ENCODE measurements at places on chromosomes 1 and 21.
A peak's percentile ranks its signal among the peaks of the same experiment; 100 is the strongest.

DNA sequence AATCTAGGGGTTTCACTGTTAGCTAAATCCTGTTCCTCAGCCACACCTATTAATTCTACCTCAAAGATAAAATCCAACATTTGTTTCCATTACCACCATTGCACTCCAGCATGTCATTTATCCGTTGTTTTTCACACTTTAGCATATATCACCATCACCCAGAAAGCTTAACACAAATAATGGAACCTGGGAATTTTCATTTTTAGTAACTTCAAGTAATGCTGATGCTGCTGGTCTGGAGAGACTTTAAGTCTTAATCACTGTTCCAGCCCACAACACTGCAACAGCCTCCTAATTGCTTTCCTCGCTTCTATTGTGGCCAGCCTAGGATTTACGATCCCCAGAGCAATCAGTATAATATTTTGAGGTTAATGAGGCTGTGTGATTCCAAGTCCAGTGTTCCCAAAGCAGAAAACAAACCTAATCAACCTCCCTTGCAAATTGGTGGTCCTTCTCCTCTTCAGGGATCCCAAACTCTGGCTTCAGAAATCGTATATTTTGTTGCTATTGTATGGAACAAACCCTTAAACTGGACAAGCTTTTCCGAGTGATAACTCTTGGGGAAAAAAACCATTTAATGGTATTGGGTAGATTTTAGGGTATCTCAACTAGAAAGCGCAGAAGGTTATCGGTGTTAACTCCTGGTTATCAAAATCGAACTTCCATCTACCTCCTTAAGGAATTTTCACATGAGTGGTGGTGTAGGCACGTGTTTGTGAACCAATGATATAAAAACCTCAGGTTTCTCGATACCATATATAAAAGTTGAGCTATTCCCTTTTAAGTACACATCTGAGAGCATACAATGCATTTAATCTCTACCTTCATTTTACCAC lies 50.0 kb upstream of the BOLA1 start:
- DNase-seq = no peak

- peak; percentile 52 for DNase-seq
Measured at GRCh38 chr1:167555971-167556714, 2.6 kb upstream of the CREG1 start.

DNA sequence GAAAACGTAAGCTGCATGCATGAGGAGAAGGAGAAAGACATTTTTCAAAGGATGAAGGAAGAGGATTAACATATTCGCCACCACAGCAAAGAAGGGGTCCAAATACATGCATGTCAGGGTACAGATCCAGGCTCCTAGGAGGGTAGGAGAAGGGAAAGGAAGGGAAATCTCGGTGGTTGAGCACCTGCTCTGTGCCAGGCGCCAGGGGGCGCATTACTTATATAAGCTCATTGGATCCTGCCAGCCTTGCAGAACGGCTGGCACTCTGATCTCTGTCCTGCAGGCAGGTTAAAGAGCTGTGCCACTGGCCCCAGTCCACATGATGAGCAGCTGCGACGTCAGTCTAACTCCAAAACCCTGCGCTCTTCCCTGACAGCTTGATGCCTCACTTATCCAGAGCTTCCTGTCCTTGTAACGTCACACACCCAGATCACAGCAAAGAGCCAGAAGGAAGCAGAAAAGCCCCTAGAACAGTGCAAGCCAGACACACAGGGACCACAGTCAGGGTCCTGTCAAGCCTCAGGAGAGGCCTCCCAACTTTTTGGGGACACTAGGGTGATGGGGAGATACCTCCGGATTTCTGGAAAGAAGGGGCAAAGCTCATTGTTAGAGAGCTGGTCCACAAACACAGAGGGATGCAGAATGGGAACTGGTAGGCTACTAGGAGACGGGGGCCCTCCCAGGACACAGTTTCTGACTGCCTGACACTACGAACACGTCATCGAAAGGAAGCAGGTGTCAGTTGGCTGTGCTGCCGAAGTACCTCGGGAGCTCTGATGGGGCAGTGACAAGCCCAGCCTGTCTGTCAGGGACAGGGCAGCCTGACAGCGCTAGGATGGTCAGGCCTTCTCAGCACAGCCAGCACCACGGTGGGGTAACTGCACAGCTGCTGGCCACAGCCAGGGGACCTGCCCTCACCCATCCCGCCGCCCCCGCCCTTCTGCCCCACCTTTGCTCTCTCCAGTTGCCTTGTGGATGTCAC lies 99.1 kb downstream of the BEND5 start:
- peak; percentile 31 for DNase-seq

GRCh38 chr1:66687358-66687757 lies 64.9 kb upstream of the DYNLT5 start:
- DNase-seq = no peak

GRCh38 chr1:34529935-34530859 lies 224.7 kb upstream of the GJB5 start:
- no peak for DNase-seq

DNA sequence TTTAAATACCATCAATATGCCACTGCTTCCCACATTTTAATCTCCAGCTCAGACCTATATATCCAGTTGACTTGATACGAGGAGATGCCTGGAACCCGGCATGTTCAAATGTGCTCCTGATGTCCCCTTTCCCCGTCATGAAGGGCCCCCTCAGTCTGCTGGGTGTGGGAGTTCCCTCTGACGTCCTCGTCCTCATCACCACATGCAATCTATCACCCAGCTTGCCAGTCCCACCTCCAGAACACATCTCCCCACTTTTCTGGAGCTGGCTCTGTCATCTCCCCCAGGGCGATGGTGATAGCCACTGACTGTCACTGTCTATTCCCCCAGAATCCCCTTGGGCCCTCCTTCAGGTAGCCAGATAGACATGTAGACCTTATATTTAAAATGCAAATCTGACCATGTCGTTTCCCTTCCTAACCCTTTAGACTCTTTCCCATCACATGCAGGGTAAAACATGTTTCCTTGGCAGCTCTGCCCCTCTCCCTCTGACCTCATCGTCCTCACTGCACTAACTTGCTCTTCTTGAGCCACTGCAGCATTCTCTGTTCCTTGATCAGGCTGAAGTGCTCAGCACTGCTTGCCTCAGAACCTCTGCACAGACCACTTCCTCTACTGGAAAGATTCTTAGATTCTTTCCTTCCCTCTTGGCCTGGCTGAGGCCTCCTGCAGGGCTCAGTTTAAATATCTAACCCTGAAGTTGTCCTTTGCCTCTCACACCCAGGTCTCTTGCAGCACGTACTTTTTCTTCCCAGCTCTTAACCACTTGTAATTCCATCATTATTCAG lies 7.4 kb downstream of the AZIN2 start:
- no peak for DNase-seq

GRCh38 chr1:171126504-171126903 lies 35.8 kb downstream of the FMO3 start:
- DNase-seq = no peak

GRCh38 chr1:64664299-64664698 lies 80.6 kb upstream of the RAVER2 start:
- no peak for DNase-seq

- no peak for DNase-seq
Measured at GRCh38 chr1:172863031-172863430, 187.7 kb downstream of the TNFSF18 start.
